ENCODE measurements at places on chromosomes 16 and 17.

DNA sequence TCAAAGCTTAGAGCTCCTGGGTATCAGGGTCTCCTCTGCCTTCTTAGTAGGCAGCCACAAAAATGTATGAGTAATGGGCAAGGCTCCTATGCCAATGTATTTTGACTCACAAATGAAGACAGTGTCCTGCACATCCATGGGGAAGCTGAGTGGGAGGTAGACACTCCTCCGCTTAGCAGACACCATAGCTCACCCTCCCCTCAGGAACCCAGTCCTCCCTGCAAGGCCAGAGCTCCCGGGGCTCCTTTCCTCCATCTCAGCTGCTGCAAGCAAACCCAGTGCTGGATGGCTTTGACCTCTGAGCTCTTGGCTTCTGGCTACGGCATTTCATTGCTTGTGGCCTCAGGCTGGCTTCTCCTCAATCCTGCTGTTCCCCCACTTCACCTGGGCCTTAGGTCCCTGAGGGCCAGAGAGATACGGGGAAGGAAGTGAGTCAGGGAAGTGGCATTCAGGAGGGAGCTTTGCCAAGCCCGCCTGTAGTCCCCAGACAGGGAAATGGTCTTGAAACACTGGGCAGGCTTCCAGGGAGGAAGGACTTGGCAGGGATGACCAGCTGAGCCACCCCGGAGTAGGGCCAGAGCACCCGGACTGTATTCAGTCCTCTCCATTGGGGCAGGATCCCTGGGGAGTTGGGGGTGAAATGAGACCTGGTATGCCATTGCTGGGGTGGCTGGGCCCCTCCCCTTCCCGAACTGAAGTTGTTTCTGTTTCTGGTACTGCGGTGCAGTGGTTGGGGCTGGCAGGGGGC is 4.5 kb downstream of the ABCC3 start:
- no peak for DNase-seq

DNA sequence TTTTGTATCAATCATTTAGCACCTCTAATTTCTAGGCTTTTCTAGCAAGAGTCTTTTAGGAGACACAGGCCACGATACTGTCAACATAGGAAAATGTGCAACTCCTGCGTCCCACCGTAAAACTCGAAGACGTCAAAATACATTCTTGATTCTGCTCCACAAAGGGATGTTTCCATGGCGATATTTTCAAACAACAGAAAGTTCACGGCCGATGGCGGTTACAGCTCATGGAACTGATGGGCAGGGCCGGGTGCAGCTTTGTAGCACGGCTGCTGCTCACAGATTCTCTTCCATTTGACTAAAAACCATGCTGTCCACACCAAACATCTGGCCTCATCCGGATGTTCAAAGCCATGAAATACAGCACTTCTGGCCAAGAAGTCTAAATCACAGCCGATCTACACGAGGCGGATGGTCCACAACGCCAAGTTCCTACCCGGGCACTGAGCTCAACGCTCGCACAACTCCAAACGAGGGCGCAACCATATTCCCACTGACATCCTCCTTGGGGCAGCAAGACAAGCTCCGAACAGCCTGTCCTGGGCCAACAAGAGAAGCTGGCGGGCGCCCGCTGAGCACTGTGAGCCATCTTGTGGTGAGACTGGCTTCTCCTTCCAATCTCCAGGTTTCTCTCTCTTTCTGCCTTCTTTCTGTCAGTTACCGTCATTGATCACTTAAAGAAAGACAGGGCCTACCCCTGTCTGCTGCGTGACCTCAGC is 79.8 kb downstream of the ZNF778 start:
- no peak for DNase-seq

- no peak for DNase-seq
These were observed 372.5 kb downstream of the CDH11 start for GRCh38 chr16:64749346-64749745.

- no peak for DNase-seq
These were observed 2.2 kb upstream of the C17orf58 start for GRCh38 chr17:67998466-67998865.

DNA sequence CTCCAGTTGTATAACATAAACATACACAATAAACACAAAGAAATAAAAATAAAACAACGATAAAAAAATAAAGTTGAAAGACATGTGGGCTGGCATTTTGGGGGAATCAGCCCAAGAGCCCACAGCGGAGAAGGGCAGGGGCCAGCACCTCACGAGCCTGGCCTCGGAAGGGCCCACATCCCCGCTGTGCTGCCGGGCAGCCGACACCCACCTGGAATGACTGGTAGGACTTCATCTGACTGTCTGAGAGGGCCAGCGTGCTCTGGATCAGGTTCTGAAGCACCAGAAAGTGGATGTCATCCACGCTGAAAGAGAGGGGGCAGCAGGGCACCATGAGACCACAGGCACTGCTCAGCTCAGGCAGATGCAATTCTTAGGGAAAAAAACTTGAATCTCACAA is 73.5 kb downstream of the GTF3C1 start:
- no peak for DNase-seq

- DNase-seq: no peak
These were observed 204.6 kb downstream of the STX8 start for GRCh38 chr17:9371019-9371418.

DNA sequence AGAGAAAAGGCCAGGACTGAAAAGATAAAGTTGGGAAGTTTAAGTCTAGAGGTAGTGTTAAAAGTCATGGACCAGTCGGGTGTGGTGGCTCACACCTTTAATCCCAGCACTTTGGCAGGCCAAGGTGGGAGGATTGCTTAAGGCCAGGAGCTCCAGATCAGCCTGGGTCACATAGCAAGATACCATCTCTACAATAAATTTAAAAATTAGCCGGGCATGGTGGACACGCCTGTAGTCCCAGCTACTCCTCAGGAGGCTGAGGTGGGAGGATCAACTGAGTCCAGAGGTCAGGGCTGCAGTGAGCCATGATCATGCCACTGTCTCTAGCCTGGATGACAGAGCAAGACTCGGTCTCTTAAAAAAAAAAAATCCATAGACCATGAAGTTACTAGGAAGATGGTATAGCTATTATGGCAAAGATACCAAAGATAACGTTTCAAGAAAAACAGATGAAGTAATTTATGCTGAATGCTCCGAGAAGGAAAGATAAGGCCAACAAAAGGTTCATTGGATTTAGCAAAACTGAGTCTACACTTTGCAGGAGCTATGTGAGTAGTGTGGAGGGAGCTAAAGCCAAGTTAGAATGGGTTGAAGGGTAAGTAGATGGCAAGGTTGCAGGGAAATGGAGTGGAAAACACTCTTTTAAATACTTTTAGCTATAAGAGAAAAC is 11.7 kb downstream of the TRIM37 start:
- DNase-seq: no peak
